ENCODE measurements at places on chromosomes 3 and 15.

DNA sequence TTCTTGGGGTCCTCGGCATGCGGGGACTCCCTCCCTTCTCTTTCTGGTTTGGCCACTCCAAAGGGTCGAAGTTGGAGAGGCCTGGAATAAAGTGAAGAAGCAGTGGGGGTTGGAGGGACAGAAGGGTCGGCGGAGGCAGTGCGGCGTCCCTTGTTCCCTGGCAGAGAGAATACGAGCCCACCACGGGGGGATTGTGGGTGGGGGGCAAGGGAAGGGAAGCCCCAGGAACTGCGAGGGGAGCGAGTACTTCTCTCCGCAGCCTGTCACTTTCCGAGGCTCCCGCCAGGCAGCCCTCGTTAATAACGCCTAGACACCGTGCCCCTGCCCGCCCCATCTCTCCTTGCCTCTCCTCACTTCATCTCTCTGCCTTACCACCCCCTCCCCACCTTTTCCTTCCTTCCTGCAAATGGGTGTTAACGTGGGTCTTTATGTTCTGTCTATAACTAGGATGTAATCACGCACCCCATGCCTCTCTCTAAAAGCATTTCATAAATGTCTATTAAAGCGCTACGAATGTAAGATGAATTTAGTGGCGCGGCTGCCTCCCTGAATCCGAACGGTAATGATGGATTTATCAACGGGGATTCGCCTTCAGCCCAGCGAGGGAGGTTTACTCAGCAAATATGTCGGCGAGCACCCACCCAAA lies 13.7 kb downstream of the NR2F2 start:
- no peak for DNase-seq

DNA sequence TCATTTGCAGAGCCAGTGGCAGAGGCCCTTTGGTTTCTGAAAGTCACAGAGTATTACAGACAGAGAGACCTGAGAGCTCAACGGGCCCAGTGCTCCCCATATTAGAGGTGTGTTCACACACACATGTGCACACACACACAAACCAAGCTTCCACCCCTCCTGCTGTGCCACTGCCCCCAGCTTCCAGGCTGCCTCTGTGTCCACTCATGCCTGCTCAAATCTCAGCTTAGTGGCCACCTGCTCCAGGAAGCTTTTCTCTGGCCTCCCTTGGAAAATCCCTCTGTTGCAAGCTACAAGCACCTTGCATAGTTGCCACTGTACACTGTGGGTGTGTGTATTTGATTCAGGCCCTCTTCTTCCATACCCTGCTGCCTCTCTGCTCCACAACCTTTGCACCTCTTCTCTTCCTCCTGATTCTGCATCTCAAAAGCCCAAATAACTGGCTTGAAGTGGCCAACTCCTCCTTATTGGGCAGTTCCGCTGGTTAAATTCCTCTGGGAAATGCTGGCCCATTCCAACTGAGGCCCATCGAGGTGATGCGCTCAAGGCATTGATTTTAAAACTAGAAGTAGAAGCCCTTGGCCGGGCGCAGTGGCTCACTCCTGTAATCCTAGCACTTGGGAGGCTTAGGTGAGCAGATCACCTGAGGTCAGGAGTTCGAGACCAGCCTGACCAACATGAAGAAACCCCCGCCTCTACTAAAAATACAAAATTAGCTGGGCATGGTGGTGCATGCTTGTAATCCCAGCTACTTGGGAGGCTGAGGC lies 23.0 kb downstream of the MESD start:
- no peak for DNase-seq

- no peak for DNase-seq
Observed at GRCh38 chr3:60557122-60557521, 694.1 kb downstream of the FHIT start.

GRCh38 chr15:74960995-74961588 lies 4.5 kb upstream of the RPP25 start:
- no peak for DNase-seq

DNA sequence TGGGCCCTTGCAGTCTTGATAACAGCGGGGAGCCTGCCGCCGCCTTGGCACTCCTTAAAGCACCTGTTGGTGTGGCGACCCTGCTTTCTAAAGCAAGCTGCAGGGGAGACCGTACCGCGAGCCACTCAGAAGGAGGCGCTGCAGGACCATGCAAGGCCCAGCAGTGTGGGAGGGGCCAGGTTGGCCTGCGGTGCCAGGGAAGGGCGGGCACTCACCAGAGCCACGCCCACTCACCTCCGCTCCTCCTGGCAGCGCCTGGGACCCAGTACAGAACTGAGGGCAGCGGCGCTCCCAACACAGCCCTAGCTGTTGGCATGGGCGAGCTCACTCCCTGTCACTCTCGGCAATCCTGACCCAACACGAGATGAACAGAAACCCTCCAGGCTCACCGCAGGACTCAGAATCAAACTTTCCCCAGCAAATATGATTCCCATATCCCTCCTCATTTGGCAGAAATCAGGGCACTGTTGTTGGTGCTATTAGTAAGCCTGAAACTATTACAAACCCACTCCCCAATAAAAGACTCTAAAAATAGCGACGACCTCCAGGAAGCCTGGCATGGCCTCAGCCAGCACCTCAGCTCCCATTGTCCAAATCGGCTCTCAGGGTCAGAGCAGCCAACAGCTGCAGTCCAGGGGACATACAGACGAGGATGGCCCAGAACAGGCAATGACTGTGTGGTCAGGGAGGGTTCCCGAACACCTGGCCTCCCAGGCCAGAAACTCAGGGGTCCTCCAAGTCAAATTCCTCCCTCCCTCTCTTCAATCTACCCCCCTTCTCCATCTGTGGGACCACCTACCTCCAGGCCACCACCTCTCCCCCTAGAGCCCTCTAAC lies 77.2 kb downstream of the TBC1D2B start:
- DNase-seq, result peak; percentile 71

DNA sequence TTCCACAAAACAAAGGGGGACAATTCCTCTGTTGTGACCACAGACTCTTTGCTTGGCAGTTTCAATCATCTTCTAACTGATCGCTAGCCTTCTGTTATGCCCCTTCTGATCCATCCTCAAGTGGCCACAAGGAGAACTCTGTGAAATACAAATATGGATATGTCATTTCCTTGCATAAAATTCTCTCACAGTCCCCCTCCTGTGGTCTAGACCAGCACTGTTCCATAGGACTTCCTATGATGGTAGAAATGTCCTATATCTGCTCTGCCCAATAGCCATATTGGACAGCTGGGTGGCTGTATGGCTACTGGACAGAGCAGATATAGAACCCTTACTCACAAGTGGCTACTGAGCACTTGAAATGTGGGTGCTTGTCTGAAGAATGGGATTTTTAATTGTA lies 25.9 kb upstream of the SNRK start:
- no peak for DNase-seq

GRCh38 chr3:164640591-164640990 lies 437.7 kb downstream of the SI start:
- DNase-seq, result no peak

DNA sequence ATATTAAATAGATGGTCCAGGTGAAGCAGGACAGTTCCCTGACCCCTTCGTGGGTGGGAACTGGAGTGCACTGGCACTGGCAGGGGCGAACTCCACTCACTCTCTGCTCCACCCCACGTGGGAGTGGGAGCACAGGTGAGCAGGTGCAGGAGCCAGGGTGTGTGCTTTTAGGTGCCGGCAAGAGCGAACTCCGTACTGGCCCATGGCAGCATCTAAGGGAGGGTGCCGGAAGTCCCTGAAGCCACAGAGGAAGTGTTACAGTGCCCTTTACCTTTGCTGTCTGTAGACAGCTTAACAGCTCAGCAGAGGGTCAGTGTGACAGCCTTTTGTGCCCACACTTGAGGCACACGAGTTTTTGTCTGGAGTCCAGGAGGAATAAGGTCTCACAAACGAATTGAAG lies 26.7 kb upstream of the PIAS1 start:
- no peak for DNase-seq
